ENCODE measurements at places on chromosomes 1 and 21.

- no peak for DNase-seq
Observed at GRCh38 chr1:171646249-171646560, 6.3 kb downstream of the MYOC start.

- DNase-seq = no peak
Observed at GRCh38 chr1:1024771-1025699, 5.1 kb downstream of the AGRN start.

GRCh38 chr1:35475856-35476674 is 81.1 kb downstream of the KIAA0319L start:
- no peak for DNase-seq

- no peak for DNase-seq
Observed at GRCh38 chr1:27403065-27403726, 10.8 kb downstream of the GPR3 start.

DNA sequence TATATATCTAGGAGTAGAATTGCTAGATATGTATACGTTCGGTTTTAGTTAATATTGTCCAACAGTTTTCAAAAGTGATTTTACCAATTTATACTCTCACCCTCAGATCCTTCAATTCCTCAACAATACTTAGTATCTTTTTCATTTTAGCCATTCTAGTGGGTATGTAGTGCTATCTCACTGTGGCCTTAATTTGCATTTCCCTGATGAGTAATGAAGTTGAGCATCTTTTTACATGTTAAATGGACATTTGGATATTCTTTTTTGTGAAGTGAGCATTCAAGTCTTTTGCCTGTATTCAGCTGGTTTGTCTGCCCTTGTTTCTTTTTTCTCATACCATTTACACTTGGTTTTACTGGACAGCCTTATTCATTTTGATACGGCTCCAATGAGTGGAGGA is 172.2 kb downstream of the RASAL2 start:
- no peak for DNase-seq

- DNase-seq = no peak
Observed at GRCh38 chr1:175493321-175494010, 249.9 kb downstream of the TNR start.

DNA sequence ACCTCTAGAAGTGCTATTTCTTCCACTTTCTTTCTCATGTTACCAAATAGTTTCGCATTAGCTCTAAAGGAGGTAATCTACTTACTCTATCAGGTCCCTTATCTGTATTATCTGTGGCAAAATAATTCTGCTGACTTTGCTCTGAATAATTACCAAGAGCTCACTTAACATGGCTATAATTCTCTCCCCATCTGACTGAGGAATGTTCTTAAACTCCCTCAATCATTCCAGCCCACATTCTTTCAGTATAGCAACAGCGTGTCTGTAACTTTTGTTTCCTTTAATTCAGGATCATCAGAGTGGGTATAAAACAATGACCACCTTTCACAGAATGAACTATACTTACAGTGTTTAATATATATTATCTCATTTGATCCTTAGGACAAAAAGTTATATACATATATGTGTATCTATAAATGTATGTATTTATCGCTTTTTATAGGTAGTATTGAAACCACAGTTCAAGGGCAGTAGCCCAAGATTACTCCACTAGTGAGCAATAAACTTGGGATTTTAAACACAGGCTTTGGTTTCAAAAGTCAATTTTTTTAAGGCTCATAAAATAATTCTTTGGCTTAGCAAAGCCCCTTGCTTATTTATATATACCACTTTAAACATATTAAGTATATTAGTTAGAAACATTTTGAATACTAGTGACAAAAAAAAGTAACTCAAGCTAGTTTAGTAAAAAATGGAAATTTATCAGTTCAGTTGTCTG is 36.1 kb upstream of the ST6GALNAC3 start:
- no peak for DNase-seq

- no peak for DNase-seq
Observed at GRCh38 chr1:46525253-46525983, 26.0 kb downstream of the KNCN start.

GRCh38 chr1:30664103-30664755 is 59.2 kb downstream of the MATN1 start:
- no peak for DNase-seq

DNA sequence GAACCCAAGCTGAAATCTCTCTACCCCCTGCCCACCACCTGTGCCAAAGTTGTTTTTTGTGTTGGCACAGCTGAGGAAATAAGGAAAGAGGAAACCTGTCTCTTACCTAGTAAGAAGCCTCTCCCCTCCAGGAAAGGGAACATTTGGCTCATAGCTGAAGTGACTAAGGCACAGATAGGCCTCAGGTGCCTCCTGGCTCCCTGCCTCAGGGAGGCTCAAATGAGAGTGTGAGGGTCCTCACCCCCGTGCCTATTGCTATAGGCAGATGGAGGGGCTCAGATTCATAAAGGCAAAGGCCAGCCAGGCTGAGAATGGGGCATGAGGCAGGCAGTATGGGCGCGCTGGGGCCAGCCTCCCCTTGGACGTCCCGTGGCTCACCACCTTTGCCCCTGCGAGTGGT is 7.4 kb downstream of the SLC30A2 start:
- no peak for DNase-seq

GRCh38 chr1:2350501-2350900 is 40.9 kb downstream of the MORN1 start:
- DNase-seq = no peak

DNA sequence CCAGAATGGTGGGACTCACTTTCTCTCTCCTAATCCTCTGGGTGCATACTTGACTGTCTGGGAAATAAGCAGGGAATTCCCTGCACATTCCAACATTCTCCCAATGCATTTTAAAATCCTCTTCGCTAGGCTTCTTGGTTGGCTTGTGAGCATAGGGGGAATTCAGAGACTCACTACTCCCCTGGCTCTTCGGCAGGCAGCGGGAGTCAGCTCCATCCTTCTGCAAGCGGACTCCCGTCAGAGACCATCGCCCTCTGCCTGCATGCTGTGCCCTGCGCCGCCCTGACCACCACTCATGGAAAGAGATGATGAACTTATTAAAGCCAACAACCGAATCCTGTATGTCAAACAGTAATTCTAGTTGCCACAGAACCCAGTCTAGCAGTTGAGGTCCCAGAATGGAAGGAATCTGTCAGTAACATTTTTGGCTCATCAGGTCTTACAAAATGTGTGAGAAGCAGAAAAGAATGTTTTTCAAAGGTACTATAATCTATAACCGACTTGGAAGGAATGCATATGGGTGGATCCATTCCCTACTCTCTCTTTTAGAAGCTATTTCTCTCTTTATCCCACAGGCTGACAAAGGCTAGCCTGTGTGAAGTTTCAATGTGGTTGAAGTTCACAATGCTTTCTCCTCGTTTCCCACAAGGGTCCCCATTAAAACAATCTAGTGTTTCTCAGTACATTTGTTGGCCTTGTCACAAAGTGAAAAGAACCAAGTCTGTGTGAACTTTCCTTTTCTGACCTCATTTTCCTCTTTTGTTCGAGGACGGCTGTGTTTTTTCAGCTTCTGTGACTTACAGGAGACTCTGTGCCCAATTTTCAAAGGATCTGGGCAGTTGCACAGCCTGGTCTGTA is 119.1 kb upstream of the ADAR start:
- no peak for DNase-seq

GRCh38 chr1:62316135-62316534 is 3.1 kb downstream of the KANK4 start:
- DNase-seq = no peak

- no peak for DNase-seq
Observed at GRCh38 chr1:242211254-242212022, 212.5 kb upstream of the MAP1LC3C start.
